ENCODE measurements at places on chromosomes 3 and 15.

DNA sequence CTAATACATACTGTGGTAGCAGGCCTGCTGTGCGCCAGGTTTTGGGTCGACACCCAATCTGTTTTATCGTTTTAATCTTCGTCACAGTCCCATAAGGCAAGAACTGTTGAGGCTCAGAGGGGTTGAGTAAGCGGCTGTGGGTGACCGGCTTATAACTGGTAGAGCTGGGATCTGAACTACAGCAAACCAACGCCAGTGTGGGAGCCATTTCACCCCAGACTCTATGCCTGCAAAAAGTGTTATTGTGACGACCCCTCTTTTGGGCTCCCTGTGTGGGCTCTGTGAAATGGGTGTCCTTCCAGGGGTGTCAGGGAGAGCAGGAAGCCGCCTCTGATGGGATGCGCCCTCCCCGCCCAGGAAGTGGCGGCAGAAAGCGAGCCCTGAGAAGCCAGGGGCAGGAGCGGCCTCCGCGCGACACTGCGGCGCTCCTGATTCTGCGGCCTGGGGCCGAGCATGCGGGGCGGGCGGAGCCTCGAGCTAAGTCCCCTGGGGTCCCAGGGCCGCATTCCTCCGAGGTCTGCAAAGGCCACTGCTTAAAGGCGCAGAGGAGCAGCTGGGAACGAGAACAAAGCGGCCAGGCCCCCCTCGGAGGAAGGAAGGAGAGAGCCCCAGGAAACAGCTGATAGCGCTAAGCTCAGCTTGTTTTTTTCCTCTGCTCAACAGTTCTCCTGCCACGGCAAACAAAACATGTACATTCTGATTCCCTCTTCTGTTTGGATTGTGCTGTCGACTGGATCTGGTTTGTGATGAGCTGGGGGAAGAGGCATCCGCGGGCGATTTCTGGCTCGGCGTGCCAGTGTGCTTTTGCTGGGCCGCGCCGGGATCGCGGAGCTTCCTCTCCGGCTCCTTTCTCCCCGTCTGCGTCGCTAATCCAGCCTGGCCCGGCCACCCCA is 33.9 kb downstream of the GRK7 start:
- no peak for DNase-seq

DNA sequence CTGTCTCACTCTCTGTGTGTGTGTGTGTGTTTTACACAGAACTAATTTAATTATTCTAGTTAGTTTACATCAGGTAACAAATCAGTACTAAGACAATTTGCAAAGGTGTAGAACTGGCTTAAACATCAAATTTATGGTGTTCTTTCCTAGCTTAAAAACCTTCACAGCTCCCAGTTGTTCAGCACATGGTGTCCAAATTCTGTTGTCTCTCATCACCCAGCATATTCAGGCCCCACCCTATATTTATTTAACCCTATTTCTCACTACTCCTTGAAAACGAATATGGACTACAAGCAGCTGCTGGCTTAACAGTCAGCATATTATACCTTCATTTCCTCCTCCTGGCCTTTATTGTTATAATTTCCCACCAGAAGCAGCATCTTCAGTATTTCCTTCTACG is 1.2 kb downstream of the IL20RB start:
- no peak for DNase-seq

GRCh38 chr3:45066109-45066801 is 40.2 kb downstream of the CLEC3B start:
- DNase-seq, result no peak

- no peak for DNase-seq
Observed at GRCh38 chr3:96931119-96931862, 116.9 kb downstream of the EPHA6 start.

GRCh38 chr3:24608701-24609390 is 114.2 kb upstream of the THRB start:
- DNase-seq, result no peak

GRCh38 chr3:35653347-35653746 is 14.0 kb downstream of the ARPP21 start:
- DNase-seq, result no peak

GRCh38 chr15:34161329-34161963 is 48.5 kb downstream of the KATNBL1 start:
- no peak for DNase-seq

DNA sequence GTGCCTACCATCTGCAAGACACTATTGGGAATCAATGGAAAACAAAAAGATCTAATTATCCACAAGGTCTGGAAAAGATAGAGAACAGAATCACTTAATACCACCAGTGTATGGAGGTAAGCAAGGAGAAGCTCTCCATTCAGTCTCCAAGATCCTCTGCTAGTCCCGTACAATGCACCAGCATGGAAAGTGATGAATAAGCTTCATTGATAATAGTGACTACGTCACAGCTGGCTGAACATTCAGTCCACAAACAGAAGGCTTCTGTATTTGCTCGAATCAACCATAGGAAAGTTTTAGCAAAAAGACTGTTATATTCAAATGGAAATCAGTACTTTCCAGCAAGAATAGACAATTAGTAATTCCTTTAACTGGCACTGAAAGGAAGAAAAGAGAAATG is 42.9 kb downstream of the IGSF11 start:
- no peak for DNase-seq

DNA sequence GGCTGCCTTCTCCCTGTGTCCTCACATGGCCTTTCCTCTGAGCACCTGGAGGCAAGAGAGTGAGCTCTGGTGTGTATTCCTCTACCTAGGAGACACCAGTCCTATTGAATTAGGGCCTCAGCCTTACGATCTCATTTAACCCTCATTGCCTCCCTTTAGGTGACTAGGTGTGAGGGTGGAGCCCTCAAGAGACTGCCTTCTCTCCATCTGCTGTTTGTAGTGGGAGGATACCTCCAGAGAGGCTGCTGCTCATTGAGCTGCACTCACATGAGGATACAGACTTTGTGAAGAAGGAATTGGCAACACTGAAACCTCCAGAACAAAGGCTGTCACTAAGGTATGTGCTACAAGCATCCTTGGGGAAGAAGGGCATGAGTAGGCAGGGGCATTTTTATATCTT is at the start of gene CCR8:
CCR8 (plus strand) TSS at position 217 of the 400 bp plus-strand sequence. CDS start 2,623 bp downstream, outside the sequence.
- DNase-seq, result no peak

DNA sequence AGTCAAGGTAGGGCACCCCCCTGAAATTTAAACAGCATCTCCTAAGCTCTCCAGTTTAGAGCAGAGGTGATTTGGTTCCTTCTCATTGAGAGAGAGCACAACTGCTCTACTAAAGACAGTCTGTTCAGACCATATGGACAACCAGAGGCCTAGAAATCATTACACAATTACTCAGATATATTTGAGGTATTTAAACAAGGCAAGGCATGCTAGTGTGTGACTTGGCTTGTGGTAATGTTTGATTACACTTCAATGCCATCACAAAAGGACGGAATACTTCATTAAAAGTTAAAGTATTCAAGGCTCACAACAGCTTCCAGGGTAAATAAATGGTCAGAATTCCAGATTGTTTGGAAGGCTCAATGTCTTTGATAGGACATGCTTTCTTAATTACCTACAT is 110.2 kb downstream of the LRTM1 start:
- DNase-seq, result no peak

GRCh38 chr3:138469874-138470273 is 35.5 kb downstream of the ESYT3 start:
- no peak for DNase-seq

All from stimulated activated CD4-positive, alpha-beta T cell treated with anti-CD3 and anti-CD28 coated beads, Interleukin-1b, Interleukin-23, amount 100 ng/mL, for 4 hours (primary cell).